CD4-positive, alpha-beta T cell treated with Interleukin-15 for 1 hour (primary cell): ENCODE measurements at places on chromosomes 5 and 9.

DNA sequence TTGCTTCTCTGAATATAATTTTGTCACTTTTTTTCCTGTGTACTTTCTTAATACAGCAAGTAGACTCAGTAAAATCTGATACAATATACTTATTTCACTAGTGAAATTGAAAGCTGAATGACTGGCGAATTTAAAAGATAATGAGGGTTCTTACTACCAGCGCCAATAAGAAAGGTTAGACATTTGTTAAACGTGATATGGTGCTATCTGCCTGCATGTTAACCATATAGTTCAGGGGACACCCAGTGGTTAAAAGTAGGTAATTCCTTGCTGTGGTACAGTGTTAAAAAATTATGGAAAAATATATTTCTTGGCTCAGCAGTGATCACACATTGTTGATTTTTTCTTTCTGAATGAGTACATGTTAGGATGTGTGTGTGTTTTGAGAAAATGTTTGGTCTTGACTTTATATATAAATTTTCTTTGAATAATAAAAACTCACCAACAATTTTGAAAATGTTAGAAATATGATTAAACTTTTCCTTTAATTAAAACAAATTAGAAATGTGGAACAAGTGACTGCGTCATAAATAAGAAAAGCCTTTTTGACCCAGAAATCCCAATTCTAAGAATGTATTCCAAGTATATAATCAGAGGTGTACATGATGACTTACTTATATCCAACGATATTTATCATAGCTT is 25.8 kb downstream of the CAST start:
- DNase-seq, result no peak

- DNase-seq, result no peak
Measured at GRCh38 chr9:116411506-116411905, 257.9 kb downstream of the PAPPA start.

DNA sequence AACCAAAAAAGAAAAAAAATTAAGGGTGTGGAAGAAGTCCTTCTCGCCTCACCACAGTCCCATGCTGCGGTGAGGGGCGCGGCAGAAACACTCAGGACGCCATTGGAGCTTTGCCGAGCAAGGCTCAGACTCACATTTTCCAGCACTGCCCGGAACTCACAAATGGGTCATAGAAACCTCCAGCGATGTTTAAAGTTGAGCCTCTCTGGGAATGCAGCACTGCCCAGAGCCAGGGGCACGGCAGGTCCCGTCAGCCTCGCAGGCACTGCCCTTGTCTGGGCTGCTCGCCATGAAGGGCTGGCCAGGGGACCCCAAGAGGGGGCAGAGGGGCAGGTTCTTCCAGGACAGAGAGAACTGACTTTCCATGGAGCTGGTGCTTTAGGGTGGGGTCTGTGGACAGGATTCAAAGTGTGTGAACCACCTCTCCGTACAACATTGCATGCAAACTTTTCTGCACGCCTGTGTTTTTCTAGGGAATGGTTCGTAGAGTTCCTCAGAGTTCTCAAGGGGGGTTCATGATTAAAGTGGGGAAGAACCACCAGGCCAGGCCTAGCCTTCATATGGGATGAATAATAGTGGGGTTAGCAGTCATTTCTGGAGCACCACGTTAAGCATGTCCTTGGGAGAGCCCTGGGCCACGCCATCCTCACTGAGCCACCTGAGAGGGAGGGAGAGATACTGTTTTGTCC is 38.4 kb downstream of the PRRX2 start:
- no peak for DNase-seq

- DNase-seq, result no peak
Measured at GRCh38 chr5:109387408-109387974, 22.3 kb downstream of the PJA2 start.

DNA sequence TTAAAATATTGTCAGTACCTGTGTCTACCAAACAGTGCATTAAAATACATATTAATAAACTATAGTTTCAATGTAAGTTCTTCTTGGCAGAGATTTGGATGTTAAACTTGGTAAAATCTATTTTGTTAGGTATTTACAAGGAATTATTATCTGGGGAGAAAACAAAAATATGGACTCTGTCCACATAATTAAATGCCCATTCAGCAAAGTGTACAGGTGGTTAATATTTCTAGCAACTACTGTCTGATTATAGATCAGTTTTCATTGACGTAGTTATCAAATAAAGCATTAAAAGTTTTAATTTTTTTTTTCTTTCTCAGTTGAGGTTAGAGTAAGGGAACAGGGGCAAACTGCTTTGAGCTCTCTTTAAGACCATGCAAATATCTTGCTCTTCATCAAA is 88.9 kb downstream of the NNT start:
- no peak for DNase-seq

- no peak for DNase-seq
Measured at GRCh38 chr9:20309124-20309523, 313.2 kb downstream of the MLLT3 start.

GRCh38 chr5:171537070-171537849 is 117.8 kb downstream of the FGF18 start:
- DNase-seq, result no peak

DNA sequence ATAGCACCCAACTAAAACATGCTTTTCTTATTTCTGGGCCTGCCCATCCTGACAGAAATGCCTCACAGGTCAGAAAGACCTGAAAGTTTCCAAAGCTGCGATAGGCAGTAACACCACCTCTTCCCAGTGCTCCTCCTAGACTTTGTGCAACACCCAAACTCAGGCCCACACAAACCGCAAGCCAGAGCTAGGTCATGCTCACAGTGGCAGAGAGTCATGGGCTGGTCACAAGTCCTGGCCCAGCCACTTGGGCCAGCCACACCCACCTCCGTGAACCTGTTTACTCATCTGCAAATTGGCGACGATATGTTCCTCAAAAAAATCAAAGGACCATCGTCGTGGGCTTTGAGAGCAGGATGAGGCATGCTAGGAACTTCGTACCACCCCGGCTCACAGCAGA is 44.0 kb upstream of the SLC25A51 start:
- DNase-seq, result no peak

DNA sequence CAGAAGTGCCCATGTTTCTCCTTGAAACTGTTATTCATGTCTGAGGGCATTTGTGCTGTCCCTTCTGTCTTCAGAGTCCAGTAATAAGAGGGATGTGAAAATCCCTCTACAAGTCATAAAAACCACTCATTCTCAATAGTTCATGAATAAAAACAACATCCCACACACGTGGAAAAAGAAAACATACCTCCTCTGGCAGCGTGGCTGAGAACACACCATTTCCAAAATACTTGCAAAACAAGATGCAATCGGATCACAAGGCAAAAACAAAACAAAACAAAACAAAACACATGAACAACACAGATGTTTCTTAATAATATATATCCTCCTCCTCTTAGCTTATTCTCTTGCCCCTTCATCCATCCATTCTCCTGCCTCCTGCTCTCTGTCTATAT is 71.0 kb upstream of the EQTN start:
- no peak for DNase-seq

DNA sequence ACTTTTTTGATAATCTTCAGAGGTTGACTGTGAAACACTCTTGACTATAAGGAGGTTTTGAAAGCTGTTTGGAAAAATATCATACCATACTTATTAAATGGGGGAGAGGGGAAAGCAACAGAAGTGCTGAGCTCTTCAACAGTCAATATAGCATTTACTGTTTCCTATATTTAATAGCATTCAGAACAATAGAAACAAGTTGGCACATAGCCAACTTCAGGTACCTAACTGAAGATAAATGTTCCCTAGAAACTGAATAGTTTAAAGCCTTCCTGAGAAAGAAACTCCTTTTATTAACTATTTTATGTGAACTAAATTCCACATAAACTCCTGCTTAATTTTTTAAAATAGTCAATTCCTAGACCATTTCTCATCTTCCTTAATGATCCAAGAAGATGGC is 26.3 kb downstream of the SLC31A1 start:
- DNase-seq, result no peak

DNA sequence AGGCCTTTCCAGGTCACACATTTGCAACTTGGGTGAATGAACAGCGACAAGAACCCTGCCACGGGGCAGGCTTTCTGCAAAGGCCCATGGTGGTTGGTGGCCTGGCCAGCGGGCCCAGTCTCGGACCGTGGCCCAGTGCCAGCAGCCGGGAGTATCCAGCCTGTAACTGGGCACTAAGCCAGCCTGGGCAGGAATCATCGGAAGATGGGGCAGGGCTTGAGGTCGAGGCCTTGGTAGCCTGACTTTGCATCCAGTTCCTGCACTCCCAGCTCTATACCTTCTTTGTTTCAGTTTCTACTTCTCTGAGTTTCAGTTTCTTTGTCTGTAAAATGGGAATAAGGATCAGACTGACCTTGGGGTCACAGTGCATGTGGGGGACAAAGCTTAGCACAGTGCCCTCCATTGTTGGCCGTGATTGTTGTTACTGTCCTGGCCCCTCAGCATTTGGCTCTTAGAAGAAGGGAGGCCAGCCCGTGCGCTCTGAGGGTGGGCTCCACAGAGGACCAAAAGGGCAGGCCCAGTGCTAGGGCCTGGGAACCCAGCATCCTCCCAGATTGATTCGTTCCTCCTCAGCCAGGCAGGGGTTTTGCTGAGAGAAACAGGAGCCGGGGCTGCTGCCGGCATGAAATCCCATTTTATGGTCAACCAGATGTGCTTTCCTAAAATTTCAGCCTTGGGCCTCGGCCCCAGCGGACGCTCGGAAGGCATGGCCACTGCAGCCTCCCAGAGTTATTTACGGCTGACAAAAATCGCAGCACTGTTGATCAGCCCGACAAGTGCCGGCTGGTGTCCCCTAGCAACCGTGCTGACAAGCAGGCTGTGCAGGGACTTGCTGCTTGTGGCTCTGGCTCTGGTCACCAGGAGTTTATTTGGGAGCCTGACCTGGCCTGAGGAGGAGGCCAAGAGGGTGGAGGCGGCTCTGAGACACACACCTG is 43.6 kb downstream of the JADE2 start:
- DNase-seq, result no peak

DNA sequence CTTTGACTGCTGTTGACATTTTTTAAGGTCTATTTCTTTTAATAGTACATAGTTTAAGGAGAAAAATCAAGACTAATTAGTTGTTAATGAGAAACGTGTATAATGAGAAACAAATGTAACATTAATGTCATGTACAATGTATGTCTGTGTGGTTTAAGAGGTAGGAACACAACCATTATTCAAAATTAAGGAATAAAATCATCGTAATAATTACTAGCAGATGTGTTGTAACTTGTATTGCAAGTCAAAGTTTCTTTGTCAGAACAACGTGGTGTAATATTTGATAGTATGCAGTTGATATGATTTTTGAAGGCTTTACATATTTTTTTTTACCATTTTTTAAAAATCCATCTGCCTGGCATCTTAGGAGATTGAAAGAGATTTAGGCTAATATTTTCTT is 120.2 kb upstream of the ARRDC3 start:
- DNase-seq, result no peak

DNA sequence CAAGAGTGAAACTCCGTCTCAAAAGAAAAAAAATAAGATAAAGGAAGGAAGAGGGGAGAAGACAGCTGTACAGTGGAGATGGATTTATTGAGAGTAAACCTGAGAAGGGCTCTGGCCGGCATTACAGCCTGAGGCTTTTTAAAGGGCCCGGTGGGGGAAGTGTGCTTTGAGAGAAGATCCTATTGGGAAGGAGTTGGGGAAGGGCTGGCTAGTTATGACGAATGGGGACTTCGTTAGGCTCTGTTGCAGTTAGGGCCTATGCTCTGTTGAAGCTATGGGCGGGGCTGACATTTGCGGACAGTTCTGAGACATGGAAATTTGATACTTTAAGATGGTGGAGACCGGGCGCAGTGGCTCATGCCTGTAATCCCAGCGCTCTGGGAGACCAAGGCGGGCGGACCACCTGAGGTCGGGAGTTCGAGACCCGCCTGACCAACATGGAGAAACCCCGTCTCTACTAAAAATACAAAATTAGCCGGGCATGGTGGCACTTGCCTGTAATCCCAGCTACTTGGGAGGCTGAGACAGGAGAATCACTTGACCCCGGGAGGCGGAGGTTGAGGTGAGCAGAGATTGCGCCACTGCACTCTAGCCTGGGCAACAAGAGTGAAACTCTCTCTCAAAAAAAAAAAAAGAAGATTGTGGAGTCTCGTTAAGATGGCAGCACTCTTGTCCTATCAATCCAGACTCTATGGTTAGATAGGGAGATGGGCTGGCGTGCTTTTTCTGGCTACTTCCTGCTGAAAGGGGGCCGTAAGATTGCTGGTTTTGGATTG is 33.2 kb downstream of the C9orf50 start:
- DNase-seq, result no peak

DNA sequence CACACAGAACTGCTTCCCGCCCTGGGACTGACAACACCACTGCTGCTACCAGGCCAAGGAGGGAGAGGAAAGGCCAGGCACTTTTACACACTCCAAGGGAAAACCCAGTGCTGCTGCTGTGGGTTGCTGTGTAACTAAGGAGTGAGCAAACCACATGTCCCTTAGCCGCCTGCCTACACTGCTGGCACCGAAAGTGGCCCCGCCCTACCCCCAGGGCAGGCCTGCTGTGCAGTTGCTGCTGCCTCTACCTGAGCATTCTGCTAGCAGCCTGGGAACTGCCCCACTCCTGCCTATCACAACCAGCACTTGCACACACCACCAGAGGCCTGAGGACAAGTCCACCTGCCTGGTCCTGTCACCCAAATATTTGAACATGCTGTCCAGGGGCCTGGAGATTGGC is 740.9 kb downstream of the DTWD2 start:
- no peak for DNase-seq

DNA sequence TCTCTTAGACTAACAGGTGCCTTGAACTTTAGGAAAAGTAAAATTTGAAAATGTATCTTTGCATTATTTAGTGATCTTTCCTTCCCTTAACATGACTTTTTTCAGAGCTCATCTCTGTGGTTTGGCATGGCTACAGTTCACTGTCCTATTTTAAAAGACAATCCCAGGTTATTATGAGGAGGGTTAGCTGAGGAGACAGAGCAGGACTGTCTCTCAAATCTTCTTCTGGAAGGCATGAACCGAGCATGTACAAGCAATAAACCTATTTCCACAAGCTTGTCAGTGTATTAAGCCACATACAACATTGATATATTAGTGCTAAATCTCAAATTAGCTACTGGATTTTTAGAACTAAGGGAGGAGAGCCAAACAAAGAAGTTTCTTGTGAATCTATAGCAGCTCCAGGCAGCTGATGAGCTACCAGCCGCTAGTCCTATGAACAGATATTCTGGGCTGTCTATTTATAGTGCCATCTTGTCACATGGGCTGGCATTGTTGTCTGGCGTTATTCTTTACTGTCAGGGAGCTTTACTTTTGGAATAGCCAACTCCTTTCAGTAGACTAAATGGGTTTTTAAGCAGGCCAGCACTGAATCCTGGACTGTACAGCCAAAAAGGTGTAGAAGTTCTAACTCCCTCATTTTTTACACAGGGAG is 171.2 kb upstream of the ACTBL2 start:
- DNase-seq, result no peak

- no peak for DNase-seq
Measured at GRCh38 chr5:85453026-85453349, 1068.3 kb upstream of the EDIL3 start.

GRCh38 chr9:130072515-130073235 is 19.0 kb downstream of the GPR107 start:
- no peak for DNase-seq

- DNase-seq, result no peak
Measured at GRCh38 chr5:78961743-78962142, 23.4 kb downstream of the ARSB start.
